ENCODE measurements at places on chromosomes 7 and 10. TPM values are rescaled to one million over a fixed set of nuclear protein-coding genes. Genes with fewer than 3 reads are reported as not detected.
A peak's percentile ranks its signal among the peaks of the same experiment; 100 is the strongest.

DNA sequence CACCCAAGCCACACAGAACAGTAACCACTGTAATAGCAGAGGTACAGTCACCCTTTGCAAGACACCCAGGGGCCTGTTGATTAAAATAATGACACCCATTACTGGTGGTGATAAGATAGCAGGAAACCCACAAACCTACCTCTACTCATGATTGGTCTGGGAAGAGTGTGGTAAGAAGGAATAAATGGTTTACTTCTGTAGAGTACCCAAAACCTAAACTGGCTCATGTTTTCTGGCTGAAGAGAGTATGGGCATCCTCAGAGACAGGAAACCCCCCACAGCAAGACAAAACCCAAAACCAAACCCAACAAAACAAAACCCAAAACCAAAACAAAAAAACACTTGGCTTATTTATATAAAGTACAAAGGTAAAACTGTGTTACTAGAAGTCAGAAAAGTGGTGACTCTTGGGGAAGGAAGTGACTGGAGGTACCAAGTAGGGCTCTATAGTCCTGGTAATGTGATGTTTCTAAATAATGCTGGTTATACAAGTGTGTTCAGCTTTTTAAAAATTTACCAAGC lies 15.5 kb upstream of the DNAJB12 start:
- DNase-seq, result no peak

The DRGX gene
- total RNA-seq, result 17.8 TPM

The CRCP gene
- 47.3 TPM for total RNA-seq

DNA sequence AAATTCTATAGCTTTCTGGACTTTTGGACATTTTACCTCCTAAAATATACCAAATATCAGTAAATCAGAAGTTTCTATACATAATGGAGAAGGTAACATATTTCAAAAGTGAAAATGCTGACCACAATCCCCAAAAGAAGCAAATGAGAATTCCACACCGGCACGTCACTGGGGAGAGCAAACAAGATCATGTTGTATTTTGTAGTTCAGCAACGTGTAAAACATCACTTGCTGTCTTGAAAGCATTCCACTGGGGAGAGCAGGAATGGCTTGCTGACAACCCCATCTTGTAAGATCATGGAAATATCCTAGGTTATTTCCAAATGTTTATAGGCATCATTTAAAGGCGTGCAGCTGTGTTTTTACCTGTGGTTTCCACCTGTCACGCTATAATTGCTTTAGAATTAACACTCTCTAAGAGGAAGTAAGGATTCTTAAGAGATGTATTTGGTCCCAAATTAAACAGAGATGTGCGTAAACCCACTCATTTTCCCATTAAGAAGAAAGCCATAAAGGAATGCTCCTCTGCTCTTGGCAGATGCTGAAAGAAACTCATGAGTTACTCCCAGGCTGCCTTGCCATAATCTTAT lies 397.1 kb upstream of the POT1 start:
- DNase-seq, result peak; percentile 15

DNA sequence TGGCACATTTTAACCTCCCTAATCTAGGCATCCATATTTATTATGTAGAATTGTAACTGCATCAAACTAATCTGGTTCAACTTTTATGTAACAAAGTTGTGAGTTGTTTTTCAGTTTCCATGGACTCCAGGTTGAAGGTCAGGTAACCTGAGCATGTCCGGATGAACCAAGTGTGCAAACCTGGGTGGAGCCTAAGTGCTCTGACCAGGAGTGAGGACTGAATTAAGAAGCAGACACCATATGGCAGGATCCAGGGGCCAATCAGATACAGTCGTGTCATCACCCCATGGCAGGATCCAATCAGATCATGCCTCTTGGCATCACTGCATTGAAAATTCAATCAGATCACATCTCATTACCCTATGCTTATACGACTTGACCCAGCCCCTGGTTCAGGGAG lies 41.2 kb upstream of the PHYHIPL start:
- DNase-seq, result no peak

The TMEM213 gene
- not detected for total RNA-seq

GRCh38 chr10:132142396-132143161 lies 44.2 kb upstream of the DPYSL4 start:
- DNase-seq, result peak; percentile 30
